CD4-positive, alpha-beta T cell treated with Interleukin-15 for 4 hours (primary cell): ENCODE measurements at places on chromosomes 3 and 15.

GRCh38 chr3:58452176-58452575, 18.5 kb upstream of the PDHB start:
- no peak for DNase-seq

GRCh38 chr15:94023531-94023930, 207.8 kb upstream of the MCTP2 start:
- DNase-seq: no peak

- peak; percentile 66 for DNase-seq
Measured at GRCh38 chr3:129314386-129315222, 35.9 kb downstream of the HMCES start.

DNA sequence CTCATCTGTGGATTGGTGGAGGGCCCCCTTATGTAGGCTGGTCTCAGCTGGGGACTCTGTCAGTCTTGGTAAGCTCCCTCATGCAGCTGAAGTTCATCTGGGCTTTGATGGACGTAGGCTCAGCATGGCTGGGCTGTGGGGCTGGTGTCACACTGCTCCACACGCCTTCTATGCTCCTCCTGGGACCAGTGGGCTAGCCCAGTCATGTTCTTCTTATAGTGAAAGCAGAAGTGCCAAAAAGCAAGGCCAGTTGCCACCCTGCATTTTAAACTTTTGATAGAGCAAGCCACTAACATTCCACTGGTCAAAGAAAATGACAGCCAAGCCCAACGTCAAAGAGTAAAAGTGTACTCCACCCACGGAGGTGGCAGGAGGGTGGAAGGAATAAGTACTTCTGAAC, 165.5 kb downstream of the MEX3B start:
- no peak for DNase-seq

DNA sequence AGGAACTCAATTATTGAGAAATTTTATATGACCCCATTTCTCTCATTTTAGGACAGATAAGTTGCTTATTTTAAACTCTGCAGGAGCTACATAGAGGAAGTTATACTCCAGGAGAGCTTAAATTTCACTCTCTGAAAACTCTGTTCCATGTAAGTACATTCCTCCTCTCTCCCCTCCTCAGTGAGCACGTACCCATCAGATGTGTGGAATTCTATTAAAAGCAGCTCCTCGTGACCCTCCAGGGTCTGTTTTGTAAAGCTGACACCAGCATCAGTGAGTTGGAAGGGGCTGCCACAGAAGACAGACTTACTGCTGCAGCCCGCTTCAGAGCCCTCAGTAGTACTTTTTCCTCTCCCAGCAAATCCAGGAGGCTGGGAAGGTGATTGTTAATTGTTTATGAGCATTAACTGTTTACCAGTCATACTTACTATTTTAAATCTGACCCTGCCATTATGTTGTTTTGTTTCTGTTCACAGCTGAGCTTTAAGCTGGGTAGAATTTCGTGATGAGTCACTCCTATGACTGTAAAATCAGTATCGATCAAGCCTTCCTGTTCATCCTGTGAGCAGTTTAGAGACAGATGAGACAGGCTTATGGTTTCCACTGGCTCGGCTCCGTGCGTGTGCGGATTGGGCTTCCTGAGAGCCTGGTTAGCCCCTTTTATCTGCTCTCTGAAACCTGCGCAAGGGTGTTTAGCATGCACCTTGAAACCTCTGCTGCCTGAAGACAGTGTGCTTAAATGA, 20.4 kb downstream of the IGF1R start:
- peak; percentile 19 for DNase-seq

- no peak for DNase-seq
Measured at GRCh38 chr3:127208483-127209100, 15.7 kb downstream of the PRR23E start.
